HAP-1 (cell line): ENCODE measurements at places on chromosomes 1 and 21.

DNA sequence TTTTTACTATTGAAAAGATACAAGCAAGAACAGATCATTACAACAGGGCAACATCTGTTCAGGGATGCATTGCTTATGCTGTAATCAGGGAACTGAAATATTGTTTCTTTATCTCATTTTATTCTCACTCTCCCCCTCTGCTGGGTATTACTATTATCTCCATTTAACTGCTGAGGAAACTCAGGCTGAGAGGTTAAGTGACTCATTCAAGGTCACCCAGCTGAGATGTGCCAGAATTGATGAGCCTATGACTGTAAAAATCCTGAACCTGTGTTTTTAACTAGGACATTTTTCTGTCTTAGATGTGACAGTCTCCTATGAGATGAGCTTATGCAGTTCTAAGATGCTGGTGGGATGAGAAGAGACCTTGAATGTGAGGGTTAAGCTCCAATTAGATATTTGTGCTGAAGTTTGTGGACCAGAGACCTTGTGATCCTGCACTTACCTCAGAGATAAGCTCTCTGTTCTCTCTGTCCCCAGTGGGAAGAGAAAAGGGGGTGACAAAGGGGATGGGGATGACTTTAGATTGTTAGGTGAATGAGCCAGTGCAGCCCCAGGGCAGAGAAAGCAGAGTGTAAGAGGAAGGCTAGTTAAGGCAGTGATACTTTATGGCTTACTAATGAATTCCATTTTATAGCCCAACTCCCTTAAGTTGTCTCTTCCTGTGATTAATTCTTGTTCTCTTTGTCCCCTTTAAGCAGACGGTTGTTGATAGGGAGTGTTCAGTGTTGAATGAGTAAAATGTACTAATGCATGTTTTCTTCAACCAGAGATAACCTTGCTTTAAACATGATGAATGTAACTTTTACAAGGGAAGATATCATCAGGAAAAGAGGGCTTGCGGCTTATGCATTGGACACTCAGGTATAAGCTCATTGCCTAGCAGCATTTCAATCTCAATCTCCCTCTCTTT, 111.4 kb downstream of the HLX start:
- DNase-seq: no peak

GRCh38 chr1:24468685-24469316, 33.8 kb upstream of the RCAN3 start:
- DNase-seq: no peak

DNA sequence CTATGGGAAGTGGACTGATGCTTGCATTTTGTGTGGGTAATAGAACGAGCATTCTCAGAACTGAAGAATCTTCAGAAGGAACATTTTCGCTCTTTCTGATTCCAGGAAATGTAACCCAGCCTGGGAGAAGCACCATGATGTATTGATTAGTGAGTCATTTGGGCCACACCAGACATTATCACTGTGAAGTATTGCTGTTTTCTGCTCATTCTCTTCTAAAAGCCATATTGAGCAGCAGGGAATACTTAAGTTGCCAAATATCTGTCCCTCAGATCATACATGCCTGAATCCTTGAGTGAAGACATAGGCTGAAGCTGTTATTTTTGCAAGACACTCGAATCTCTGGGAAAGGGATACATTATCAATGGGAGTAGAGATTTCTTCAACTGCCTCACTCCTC, 213.1 kb downstream of the PCP4 start:
- no peak for DNase-seq

DNA sequence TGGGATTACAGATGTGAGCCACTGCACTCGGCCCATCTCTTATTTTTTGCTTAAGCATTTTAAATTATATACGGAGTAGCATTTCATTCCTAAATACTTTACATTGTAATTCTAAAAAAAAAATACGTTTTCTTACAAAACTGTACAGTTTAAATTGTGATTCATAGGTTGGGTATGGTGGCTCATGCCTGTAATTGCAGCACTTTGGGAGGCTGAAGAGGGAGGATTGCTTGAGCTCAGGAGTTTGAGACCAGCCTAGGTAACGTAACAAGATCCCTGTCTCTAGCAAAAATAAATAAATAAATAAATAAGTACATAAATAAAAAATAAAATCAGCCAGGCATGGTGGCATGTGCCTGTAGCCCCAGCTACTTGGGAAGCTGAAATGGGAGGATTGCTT, 24.6 kb downstream of the TBCE start:
- no peak for DNase-seq

DNA sequence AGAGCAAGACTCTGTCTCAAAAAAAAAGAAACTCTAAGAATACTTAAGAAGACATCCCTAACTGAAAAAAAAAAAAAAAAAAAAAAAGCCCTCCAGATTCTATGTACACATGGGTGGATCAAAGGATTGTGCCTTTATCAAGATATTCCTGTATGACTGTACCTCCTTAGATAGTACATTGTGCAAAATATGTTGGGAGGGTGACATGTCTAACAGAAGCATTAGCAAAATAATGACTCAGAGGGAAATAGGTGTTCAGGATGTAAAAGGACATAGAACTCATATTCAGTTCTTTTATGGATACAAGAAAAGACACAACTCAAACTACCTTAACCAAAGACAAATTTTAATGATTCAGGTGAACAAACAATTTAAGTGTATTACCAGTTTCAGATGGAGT, 269.8 kb upstream of the KAZN start:
- DNase-seq: no peak

DNA sequence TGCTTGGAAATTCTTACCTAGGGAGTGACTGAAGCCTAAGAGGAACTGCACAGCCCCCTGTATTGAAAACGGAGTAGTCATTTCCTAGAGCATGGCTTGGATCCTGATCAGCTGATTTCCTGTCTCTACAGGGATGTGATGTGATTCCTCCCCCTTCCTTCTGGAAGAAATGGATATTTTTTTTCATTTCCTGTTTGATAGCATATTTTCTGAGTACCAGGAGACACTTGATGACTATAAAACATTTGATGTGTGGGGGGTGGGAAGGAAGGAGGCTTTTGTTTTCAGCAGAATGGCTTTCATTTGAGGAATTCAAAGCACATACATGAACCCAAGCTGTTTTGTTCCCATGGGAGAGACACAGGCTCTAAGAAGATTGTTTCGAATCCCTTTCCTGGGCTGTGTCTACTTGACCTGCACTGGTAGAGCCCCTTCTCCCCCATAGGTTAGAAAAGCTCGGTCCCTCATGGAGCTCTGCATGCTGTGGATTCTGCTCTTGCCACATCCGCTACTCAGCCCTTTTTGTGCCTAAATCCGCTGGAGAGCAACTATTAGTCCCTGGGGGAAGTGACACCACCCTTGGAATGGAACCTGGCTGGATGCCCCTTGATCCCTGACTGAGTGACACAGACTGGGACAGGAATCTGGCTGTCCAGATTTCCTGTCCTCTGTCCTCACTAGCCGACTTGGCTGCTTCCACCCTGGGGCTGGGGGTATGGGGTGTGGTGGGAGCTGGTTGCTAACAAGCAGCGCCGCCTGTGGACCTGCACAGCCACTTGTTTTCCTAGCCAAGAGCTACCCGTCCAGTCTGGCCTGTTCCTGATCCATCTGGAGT, 71.8 kb upstream of the MACF1 start:
- DNase-seq: no peak

GRCh38 chr1:236692742-236693141, 6.4 kb downstream of the ACTN2 start:
- DNase-seq: no peak

DNA sequence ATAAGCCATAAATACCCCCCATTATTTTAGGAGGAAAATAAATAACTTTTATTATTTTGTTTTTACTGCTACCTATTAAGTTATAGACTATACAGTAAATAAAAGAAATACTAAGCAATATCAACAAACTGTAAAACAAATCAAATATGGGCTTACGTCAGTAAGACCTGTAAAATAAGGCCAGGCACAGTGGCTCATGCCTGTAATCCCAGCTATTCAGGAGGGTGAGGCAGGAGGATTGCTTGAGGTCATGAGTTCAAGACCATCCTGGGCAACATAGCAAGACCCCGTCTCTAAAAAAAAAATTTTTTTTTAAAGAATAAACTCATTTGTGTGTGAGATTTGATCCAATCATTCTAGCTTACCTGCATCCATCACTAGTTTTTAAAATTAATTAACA, 17.8 kb downstream of the EGLN1 start:
- DNase-seq: no peak

DNA sequence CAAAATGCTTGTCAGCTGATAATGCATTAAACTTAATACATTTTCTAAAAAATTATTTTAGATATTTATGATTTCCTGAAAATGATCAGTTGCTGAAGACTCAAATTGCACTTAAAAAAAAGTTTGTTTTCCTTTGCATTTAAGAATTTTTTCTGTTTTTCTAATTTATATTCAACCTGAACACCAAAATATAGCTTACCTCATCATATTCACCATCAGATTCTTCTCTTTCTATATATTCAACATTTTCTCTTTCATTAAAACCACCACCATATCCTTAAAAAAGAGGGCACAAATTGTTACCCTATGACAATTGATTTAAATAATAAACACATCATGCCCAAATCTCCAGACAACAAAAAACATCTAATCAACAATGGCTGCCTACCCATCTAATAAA, 8.6 kb downstream of the ZRANB2 start:
- DNase-seq: no peak

- no peak for DNase-seq
Observed at GRCh38 chr1:169060919-169061639, 45.4 kb upstream of the ATP1B1 start.

DNA sequence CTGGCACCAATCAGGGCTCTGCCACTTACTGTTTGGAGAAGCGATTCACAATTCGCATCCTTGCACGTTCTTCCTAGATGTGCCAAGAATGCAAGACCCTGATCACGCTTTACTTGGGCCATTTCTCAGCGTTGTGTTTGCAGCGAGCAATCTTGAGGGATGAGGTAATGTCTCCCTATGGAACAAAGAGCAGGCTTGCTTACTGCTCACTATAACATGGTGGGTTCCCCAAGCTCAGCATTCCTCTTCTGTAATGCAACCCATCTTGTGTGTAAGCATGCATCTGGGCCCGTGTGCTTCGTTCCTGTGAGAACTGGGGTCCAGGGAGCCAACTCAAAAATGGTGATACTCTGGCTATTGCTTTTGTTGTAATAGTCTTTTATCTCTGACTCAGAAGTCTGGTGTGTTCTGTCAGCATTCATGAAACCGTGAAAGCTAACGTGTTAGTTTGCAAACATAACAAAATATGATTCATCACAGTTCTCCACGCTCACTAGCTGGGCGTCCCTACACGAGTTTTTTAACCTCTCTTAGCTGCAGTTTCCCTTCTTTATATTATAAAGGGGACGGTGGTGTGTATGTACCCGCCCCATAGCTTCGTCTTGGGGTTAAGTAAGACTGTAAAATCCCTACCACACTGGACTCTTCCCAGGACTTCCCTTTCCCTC, 33.3 kb downstream of the DNTTIP2 start:
- DNase-seq: no peak

- no peak for DNase-seq
Observed at GRCh38 chr1:152752225-152752624, 5.6 kb upstream of the KPRP start.

DNA sequence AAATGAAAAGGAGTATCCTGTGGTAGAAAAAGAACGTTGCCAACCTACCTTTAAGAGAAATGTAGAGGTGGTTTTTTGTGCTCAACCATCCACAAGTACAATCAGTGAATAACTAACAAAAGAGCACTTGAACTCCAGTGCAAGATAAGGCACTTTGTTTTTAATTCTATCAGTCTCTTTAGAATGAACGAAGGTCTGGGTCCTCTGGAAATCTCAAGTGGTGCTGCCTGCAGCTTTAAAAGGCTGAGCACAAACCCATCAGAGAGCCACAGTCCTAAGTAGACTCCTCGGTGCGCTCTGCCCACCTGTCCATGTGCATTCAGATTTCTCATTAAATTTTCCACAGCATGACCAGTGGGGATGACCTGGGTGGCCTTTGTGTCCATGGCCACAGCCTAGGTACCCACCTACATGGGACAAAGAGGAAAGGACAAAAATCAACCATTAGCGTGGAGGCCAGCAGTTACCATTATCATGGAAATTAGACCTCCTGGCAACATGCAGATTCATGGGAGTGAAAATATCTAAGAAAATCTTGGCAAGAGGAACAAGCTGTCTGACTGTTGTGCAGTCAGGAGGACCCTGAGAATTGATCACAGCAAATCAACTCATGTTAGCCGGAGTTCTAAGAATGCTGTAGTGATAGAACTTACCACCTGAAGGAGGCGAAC, 9.4 kb downstream of the TRIM45 start:
- no peak for DNase-seq

- DNase-seq: no peak
Observed at GRCh38 chr1:56235909-56236510, 343.4 kb downstream of the PLPP3 start.

DNA sequence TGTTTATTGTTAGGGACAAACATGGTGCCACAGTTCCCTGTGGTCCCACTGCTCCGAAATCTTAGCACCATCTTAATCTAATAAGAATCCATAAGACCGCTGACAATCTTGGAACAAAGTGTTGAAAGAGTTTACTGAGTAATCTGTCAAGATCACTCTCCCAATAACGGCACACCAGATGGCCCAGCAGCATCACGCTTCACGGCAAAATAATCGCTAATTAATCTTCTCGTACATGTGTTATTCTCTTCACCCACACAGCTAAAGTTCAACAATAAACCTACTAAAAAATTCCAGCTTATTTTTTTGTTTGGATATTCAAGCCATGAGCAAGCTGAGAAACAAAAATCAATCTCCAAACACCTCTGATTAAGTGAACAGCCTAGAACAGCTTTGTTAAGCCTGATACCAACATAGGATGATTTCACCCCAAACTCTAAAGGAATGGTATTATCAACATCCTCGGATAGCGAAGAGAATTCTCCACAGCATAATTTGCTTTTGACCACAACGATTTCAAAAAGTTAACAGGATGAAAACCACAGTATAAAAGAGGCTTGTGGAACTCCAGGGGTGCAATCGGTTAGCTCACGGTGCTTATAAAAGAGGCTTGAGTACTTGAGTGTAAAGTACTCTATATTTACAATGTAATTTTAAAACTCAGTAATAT, 329.9 kb upstream of the GREM2 start:
- DNase-seq: no peak

GRCh38 chr1:232697187-232697822, 67.4 kb upstream of the SIPA1L2 start:
- no peak for DNase-seq

DNA sequence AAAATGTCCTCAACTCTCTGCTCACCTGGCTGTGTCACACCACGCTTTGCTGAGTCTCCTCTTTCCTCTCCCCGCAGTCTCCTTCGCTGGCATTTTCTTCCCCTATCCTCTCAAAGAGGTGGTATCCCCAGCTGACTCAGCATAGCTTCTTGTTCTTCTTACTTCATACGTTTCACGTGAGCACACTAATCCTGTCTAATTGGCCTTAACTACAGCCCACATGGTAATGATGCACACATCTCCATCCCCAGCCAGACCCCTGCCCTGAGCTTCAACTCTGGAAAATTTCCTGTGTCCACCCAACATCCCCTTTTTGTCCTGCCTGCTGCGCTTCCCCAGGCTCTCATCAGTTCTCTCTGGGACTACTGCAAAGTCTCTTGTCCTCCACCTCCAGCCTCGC, 169.8 kb downstream of the TTLL7 start:
- no peak for DNase-seq

DNA sequence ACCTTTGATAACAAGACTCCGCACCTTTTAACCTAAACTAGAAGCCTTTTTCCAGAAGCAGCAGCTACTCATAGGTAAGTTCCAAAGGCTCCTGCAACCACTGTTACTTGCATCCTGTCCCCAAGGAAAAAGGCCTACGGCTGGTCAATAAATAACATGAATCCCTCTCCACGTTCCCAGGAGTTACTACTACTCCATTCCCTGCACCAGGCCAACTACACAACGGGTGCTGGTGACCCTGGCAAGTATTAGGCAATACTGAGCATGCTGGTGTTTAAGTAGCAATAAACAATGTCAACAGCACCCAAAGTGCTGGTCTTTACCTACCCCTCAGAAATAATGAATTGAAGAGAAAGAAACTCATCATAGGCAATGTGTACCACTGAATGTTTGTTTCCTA, 7.7 kb downstream of the GNG12 start:
- DNase-seq: no peak
